ENCODE measurements at places on chromosomes 11 and 22.

GRCh38 chr11:34915136-34916014 is 804 bp downstream of the APIP start:
- DNase-seq = no peak

DNA sequence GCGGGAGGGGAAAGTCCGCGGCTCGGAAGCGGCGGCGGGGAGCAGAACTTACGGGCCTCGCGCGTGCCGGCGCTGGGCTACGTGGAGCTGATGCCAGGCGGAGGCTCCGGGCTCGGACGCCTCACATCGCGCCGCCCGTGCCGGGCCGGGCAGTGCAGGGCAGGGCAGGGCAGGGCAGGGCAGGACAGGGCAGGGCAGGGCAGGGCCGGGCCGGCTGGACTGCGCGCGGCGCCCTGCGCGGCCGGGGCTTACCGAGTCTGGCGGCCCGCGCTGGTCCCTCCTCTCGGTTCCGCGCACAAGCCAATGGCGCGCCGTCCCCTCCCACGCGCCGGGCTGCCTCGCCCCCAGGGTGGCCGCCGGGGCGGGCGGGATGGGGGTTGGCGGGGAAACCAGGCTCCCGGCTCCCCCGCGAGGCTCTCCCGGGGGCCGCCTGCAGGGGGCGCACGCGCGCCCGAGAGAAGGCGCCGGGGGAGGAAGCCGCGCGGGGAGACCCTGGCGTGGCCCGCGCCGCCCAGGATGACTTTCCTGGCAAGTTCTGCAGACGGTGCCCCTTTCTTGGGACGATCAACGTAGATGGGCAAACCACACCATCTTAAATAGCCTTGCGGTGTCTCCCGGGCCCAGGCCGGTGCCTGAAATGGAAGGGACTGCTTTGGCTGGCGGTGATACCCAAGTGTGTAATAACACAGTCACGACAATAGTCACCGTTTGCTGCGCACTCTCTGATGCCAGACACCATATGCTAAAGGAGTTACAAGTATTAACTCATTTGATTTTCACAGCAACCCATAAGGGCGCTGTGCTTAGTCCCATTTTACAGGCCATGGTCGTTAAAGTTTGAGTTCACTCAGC is at the start of gene TP53I11:
Gene TP53I11 (minus strand): TSS at position 259 of the 852 bp plus-strand sequence. CDS start 12,548 bp downstream, outside the sequence.
- DNase-seq = peak; percentile 57

DNA sequence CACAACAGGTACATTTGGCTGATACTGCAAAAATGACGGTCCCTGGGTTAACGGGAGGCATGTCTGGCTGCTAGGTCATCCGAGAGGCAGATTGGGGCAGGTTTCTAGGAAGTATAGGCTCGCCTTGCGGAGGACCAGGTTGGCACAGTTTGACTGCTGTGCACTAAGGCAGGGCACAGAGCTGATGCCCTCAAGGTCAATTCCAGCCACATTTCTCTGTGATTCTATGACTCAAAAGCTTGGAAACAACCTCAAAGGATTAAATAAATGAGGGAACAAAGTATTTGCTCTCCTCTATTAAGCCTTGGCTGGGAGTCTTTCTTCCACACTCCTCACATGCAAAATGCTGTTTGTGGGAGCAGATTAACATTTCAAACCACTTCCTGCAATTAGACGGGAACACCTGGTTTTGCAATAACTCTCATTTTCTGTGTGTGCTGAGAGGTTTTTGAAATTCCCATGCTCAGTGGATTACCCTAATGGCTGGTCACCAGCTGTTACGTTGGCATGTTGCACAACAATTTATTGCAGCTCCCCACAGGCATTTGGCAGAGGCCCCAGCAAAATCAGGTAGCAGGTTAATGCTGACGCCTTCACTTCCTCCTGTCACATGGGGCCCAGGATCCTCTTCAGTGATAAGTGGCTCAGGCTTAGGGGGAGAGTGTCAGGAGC is 61.0 kb upstream of the PLET1 start:
- DNase-seq = no peak

- no peak for DNase-seq
Measured at GRCh38 chr11:65811764-65812475, 21.8 kb upstream of the SNX32 start.

DNA sequence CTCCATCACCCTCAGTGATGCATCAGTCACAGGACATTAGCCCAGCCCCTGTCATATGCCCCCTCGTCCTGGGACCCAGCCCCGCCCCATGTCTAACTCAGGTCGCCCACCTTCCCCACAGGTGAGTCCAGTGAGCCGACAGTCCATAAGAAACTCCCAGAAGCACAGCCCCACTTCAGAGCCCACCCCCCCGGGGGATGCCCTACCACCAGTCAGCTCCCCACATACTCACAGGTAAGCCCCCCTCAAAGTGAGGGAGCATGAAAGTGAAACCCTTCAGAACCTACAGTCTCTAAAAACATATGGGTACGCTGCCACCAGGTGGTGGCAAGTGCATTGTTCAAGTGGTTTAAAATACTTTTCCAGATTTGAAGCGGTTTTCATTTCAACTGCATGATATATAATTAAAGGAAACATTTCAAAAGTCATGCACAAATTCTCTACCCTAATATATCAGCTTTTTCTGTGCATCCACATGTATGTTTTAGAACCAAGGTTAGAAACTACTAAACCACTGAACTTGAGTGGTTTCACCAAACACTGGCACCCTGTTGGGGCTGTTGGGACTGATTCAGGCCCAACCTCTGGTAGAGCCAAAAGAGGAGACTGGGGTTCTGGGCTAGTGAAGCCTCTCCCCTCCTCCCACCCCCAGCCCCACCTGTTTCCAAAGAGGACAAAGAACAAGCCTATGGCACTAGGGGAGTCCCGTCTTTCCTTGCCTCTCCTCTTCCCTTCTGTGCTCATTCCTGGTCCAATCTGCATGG is 17.3 kb downstream of the EPS8L2 start:
- no peak for DNase-seq

GRCh38 chr22:24305260-24305692 is 34.6 kb downstream of the SPECC1L start:
- DNase-seq = no peak

DNA sequence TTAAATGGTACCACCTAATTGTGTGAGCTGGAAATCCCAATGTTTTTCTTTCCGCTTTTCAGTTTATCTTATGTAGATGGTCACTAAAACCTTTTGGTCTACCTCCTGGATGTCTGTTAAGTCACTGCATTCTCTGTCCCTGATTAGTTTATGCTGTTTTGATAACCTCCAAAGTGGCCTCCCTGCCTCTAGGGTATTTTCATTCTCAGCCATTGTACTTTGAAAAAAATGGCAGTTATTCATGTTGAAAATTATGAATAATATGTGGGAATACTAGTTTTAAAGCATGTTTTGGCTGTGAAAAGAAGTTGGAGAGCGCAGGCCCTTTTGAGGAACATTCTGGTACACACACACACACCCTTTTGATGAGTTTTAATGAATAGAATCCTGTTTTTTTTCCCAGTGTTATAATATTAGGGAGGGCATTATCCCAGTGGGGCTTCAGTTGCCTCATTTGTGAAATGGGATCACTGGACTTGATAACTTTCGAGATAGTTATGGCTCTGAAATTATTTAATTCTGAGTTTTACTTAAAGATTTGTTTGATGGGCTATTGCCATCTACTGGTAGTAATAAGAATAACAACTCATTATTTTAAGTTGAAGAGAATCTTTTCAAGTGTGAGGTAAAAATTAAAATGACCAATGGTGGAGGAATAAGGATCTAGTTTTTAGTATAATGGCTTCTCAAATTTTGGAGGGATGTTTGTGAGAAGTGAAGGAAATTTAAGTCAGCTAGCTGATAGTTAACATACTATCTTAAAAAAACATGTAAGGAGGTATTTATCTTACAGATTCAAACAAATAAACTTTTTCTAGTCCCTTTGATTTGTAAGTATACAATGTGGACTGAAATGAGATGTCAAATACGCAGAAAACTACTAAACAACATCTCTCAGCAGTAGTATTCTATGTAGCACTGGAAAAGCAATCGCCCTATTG is 3.9 kb downstream of the FDX1 start:
- DNase-seq = no peak

- DNase-seq = no peak
Measured at GRCh38 chr11:104614961-104615360, 283.3 kb downstream of the CASP12 start.

DNA sequence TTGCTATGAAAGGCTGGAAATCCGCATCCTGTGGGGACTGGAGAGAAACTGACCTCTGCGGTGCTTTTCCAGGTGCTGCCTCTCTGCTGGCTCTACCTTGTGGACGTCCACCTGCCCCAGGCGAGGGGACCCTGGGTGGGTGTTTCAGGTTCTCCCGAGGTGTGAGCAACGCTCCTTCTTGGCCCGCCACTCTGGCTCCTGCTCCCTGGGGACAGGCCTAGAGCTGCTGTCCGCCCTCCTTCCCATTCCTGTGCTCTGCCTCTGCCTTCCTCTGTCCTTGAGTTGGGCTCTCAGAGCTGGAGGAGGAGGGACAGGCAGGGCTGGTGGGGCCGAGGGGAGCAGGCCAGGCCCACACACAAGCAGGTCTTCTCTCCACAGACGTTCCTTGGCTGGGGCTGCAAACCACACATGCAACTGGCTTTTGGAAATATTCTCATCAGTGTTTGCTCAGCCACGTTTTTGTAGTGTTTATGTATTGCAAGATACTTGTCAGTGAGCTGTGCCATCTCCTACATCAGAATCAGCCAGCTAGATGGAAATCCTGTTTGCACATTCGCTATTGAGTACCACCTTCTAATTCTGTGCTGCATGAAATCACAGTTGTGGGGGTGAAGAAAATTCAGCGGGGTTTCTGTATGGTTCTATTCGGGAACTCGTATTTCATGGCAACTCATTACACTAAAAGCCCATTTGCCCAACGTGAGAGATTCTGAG is 1115.0 kb downstream of the BRD1 start:
- DNase-seq = no peak

- no peak for DNase-seq
Measured at GRCh38 chr22:24467340-24467739, 27.8 kb upstream of the UPB1 start.

- DNase-seq = no peak
Measured at GRCh38 chr11:2535673-2536439, 91.0 kb downstream of the KCNQ1 start.

DNA sequence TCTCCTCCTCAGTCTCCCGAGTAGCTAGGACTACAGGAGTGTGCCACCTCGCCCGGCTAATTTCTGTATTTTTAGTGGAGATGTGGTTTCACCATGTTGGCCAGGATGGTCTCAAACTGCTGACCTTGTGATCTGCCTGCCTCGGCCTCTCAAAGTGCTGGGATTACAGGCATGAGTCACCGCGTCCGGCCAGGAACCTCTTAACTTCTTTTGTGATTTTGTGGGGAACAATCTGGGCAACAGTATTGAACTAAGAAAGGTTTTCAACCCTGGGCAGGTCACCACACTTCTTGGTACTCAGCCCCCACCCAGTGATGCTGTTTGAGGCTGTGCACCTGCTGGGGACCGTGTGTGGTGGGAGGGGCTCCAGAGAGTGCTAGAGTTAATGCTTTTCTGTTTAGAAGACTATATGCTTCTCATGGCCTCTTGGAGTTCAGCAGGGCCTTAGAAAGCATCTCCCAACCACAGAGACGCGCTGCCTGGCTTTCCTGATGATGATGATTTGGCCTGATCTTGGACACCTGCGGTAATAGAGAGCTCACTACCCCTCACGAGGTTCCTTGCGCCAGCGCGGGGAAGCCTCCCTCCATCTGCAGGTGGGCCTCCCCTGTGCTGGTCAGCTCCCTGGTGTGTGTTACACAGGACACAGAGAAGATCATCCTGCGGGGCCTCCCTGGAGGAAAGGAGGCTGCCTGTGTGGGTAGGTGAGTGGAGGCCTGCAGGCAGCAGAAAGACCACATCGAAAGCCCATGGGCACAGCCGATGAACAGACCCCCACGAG is 1.2 kb downstream of the DENND6B start:
- no peak for DNase-seq

- DNase-seq = no peak
Measured at GRCh38 chr11:43934601-43935423, 7.6 kb upstream of the C11orf96 start.

- peak; percentile 81 for DNase-seq
Measured at GRCh38 chr11:3037040-3037944, 19.9 kb downstream of the CARS1 start.

DNA sequence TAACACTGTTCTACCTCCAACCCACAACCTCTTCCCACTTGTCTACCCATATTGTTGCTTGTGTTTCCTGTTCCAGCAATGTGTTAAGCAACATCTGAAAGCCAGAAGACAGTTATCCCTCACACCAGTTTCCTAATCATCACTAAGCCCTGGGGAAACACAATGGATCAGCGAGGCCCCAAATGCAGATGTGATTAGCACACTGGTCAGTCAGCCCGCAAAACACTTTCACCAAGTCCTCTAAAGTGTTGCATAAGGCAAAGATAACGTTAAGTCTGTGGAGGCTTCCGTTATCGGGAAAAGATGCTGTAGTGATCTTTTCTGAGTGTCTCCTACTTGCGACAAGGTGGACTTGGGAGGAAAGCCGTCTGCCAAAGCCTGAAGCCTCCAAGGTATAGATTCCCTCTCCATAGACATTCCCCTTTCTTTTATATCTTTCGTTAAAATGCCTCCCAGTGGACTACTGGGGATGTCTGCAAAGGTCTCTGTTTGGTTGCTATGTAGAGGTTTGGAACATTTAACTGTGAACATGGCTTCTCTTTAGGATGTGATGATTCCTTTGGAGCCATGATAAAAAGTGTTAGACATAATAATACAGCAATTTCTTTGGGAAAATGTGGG is at the start of gene MS4A3:
Gene MS4A3 (plus strand): TSS at position 317 of the 621 bp plus-strand sequence. CDS start 4,496 bp downstream, outside the sequence.
- DNase-seq = no peak

DNA sequence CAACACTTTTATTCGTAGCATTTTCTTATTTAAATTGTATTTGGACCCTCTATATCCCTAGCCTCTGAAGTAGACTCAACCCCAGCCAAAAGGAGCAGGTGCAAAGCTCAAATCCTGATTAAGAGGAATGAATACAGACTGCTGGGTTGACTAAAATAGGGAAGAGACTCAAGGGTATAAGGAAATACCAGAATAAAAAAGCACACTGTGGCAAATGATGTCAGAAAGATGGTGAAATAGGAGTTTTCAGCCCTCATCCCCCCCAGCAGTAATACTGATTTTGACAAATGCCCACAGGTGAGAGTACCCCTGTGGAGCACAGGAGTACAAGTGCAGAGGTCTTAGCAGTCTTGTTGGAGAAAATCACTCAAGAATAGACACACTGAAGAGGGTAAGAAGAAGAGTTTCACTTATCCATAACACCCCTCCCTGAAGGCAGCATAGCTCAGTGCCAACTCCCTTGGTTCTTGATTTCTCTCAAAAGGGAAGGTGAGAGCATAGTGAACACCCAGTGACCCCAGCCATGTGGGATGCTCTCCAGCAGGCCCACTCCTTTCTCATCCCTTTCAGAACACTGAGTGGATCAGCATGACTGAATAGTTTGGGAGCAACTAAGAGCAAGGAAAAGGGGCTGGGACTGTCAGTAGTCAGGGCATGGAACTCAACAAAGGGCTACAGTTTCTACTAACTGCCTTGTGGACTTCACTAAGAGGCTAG is 71.7 kb downstream of the TBC1D22A start:
- no peak for DNase-seq

GRCh38 chr11:112620621-112621394 is 340.4 kb upstream of the NCAM1 start:
- DNase-seq = no peak

- DNase-seq = no peak
Measured at GRCh38 chr11:90845126-90845525, 622.3 kb upstream of the CHORDC1 start.

GRCh38 chr11:14288189-14288935 is 70.6 kb downstream of the RRAS2 start:
- no peak for DNase-seq

Data from mesothelial cell of epicardium (in vitro differentiated cells).